ENCODE measurements at places on chromosomes 3 and 15. TPM values are rescaled to one million over a fixed set of nuclear protein-coding genes. Genes with fewer than 3 reads are reported as not detected.

PCOLCE2 gene
- polyA plus RNA-seq, result 2.5 TPM

DNA sequence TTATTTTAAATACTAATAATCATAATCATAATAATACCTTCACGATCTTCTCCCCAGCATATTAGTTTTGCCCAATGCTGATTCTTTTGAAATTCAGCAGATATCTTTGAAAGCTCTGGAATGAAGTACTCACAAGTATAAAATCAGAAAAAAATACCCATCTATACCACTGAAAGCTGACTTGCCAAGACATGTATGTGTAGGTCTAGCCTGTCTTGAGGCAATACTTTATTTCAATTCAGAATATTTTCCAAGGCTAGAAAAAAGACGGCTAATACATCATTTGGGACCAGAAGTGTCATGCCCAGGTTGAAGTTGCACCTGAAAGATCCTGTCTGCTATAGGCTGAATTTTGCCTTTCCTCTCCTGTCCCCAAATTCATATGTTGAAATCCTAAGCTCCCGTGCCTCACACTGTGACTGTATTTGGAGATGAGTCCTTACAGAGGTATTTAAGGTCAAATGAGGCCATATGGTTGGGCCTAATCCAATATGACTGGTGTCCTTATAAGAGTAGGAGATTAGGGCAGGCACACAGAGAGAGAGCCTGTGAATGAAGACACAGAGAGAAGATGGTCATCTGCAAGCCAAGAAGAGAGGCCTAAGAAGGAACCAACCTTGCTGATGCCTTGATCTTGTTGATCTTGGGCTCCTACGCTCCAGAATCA is 255.9 kb upstream of the CMC1 start:
- DNase-seq, result no peak
- H3K36me3 ChIP-seq, result no peaks in the 10 kb centered on the region
- no peaks in the 10 kb centered on the region for H3K27me3 ChIP-seq
- no peaks in the 10 kb centered on the region for H3K4me1 ChIP-seq

DNA sequence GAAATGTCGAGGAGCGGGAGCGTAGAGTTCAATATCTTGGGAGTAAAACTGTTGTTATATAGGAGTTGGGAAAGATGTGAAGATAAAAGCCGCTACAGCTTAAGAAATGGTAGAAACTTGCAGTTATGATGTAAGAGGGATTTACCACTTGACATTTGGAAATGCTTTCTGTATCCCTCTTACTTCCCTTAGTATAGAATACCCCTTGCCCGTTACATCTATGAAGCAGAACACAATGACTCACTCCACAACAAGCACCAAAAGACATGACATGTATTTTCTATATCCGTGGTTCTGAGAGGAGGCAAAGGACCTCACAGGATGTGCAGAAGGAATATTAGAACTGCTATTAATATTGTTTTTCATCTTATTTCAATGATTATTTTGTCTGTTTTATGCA is 254.2 kb upstream of the NR2F2 start:
- H3K4me3 ChIP-seq, result no peak overlapping the region
- H3K4me1 ChIP-seq, result no peaks in the 10 kb centered on the region
- H3K27ac ChIP-seq, result no peak overlapping the region

GRCh38 chr3:188156056-188156455 is 2.1 kb downstream of the LPP start:
- DNase-seq, result no peak
- no peak overlapping the region for H3K27ac ChIP-seq
- H3K4me1 ChIP-seq, result peaks cover 27% of the 10 kb centered on the region
- no peaks in the 10 kb centered on the region for H3K36me3 ChIP-seq
- H3K4me3 ChIP-seq, result no peak overlapping the region

GRCh38 chr3:65714134-65714533 is 324.6 kb downstream of the MAGI1 start:
- H3K4me3 ChIP-seq, result no peak overlapping the region
- no peaks in the 10 kb centered on the region for H3K4me1 ChIP-seq
- H3K36me3 ChIP-seq, result no peaks in the 10 kb centered on the region
- H3K27me3 ChIP-seq, result no peaks in the 10 kb centered on the region

GRCh38 chr15:69853544-69853951 is 244.2 kb downstream of the TLE3 start:
- H3K4me3 ChIP-seq, result no peak overlapping the region
- no peak for DNase-seq
- H3K36me3 ChIP-seq, result no peaks in the 10 kb centered on the region
- H3K4me1 ChIP-seq, result no peaks in the 10 kb centered on the region

GRCh38 chr3:178455226-178455625 is 81.0 kb upstream of the KCNMB2 start:
- H3K27me3 ChIP-seq, result no peaks in the 10 kb centered on the region
- DNase-seq, result no peak
- H3K27ac ChIP-seq, result no peak overlapping the region
- H3K36me3 ChIP-seq, result no peaks in the 10 kb centered on the region

WWTR1 gene
- polyA plus RNA-seq, result 21.6 TPM

GATA2 gene
- 7.3 TPM for polyA plus RNA-seq

DNA sequence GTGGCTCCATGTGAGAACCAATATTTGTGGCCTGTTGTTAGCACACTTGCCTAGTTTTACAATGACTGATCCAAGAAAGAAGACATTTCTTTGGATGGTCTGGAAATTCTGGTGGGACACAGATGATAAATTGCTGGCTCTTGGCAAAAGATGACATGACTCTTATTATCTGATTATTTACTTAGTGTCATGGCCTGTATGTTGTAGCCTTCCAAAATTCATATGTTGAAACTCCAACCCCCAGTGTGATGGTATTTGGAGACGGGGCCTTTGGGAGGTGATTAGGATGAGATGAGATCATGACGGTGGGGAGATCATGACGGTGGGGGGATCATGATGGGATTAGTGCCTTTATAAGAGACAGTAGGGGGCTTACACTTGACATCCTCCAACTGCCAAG is 30.0 kb upstream of the AKAP13 start:
- H3K4me1 ChIP-seq, result no peaks in the 10 kb centered on the region
- H3K27me3 ChIP-seq, result no peaks in the 10 kb centered on the region
- no peak overlapping the region for H3K27ac ChIP-seq
- no peak overlapping the region for H3K4me3 ChIP-seq
- no peaks in the 10 kb centered on the region for H3K36me3 ChIP-seq

- peak overlapping the region; percentile 47 for H3K27ac ChIP-seq
- peaks cover 8% of the 10 kb centered on the region for H3K4me1 ChIP-seq
These were observed 141.0 kb downstream of the CHDH start for GRCh38 chr3:53705024-53705745.

GRCh38 chr3:133137042-133137996 is 99.1 kb downstream of the TMEM108 start:
- no peaks in the 10 kb centered on the region for H3K27me3 ChIP-seq
- H3K27ac ChIP-seq, result no peak overlapping the region
- no peaks in the 10 kb centered on the region for H3K36me3 ChIP-seq
- H3K4me3 ChIP-seq, result no peak overlapping the region
- DNase-seq, result no peak

RHOV gene
- 8.1 TPM for polyA plus RNA-seq

DNA sequence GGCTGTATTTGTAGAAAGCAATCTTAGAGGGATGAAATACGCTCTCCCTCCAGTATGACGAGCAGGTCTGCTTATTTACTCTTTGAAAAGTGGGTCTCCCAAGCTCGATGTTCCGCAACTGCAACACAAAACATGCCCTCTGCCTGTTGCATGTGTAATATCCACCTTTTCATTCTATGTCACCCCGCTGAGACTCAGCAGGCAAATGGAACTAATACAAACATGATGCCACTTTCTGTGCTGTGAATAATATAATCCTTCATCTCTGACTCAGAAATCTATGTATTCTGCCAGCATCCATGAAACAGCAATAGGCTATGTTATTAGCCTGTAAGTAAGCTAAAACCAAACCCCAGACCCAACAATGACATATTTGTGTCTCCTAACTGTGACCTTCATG is 200.8 kb upstream of the TMCO5A start:
- no peak overlapping the region for H3K27ac ChIP-seq
- DNase-seq, result no peak
- H3K36me3 ChIP-seq, result no peaks in the 10 kb centered on the region
- no peaks in the 10 kb centered on the region for H3K27me3 ChIP-seq

FBXW12 gene
- polyA plus RNA-seq, result 2.7 TPM

- no peak overlapping the region for H3K4me3 ChIP-seq
- no peaks in the 10 kb centered on the region for H3K27me3 ChIP-seq
- no peak for DNase-seq
- peaks cover 16% of the 10 kb centered on the region for H3K4me1 ChIP-seq
- H3K36me3 ChIP-seq, result no peaks in the 10 kb centered on the region
- H3K27ac ChIP-seq, result no peak overlapping the region
These were observed 7.1 kb upstream of the TMEM207 start for GRCh38 chr3:190456770-190457169.

HTR3E gene
- not detected for polyA plus RNA-seq

- H3K36me3 ChIP-seq, result no peaks in the 10 kb centered on the region
- H3K27ac ChIP-seq, result no peak overlapping the region
- no peak for DNase-seq
- H3K4me3 ChIP-seq, result no peak overlapping the region
These were observed 42.2 kb upstream of the ROBO2 start for GRCh38 chr3:76997733-76998132.

- H3K27ac ChIP-seq, result no peak overlapping the region
- no peaks in the 10 kb centered on the region for H3K4me1 ChIP-seq
- no peaks in the 10 kb centered on the region for H3K36me3 ChIP-seq
- H3K27me3 ChIP-seq, result no peaks in the 10 kb centered on the region
- no peak overlapping the region for H3K4me3 ChIP-seq
These were observed 30.5 kb upstream of the APH1B start for GRCh38 chr15:63246691-63247469.

GRCh38 chr3:2635511-2635910 is 474.7 kb downstream of the IL5RA start:
- no peaks in the 10 kb centered on the region for H3K27me3 ChIP-seq
- H3K4me3 ChIP-seq, result no peak overlapping the region
- H3K4me1 ChIP-seq, result no peaks in the 10 kb centered on the region
- H3K27ac ChIP-seq, result no peak overlapping the region
- no peak for DNase-seq

- H3K36me3 ChIP-seq, result no peaks in the 10 kb centered on the region
- no peaks in the 10 kb centered on the region for H3K27me3 ChIP-seq
- H3K4me1 ChIP-seq, result no peaks in the 10 kb centered on the region
- H3K4me3 ChIP-seq, result no peak overlapping the region
- H3K27ac ChIP-seq, result no peak overlapping the region
These were observed 59.2 kb downstream of the CDIN1 start for GRCh38 chr15:36638671-36639070.

GRCh38 chr3:117443014-117443413 is 733.4 kb downstream of the TUSC7 start:
- DNase-seq, result no peak
- no peak overlapping the region for H3K4me3 ChIP-seq
- no peaks in the 10 kb centered on the region for H3K4me1 ChIP-seq
- no peaks in the 10 kb centered on the region for H3K27me3 ChIP-seq
- no peak overlapping the region for H3K27ac ChIP-seq

GRCh38 chr3:71629711-71630110 is 46.2 kb upstream of the FOXP1 start:
- DNase-seq, result peak; percentile 41
- no peaks in the 10 kb centered on the region for H3K27me3 ChIP-seq
- no peak overlapping the region for H3K27ac ChIP-seq
- no peaks in the 10 kb centered on the region for H3K4me1 ChIP-seq
- H3K4me3 ChIP-seq, result no peak overlapping the region

DNA sequence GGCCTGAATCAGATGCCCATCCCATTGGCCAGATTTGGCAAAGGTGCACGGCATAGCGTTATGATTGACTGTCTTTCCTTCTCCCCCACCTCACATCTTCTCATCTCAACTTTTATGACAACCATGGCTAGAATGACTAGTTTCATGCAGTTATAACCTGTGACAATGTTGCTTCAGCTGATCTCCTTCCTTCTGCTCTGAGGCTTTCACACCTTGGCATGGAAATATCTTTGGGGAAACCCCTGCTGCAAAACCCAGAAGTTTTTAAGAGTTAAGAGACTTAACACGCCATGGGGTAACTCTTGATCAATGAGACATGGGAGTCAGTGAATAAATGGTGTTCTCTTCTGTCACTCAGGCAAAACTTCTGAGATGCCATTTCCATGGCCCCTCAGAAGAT is 290.7 kb upstream of the MDFIC2 start:
- no peaks in the 10 kb centered on the region for H3K27me3 ChIP-seq
- H3K4me3 ChIP-seq, result no peak overlapping the region
- no peak for DNase-seq
- H3K27ac ChIP-seq, result no peak overlapping the region

DNA sequence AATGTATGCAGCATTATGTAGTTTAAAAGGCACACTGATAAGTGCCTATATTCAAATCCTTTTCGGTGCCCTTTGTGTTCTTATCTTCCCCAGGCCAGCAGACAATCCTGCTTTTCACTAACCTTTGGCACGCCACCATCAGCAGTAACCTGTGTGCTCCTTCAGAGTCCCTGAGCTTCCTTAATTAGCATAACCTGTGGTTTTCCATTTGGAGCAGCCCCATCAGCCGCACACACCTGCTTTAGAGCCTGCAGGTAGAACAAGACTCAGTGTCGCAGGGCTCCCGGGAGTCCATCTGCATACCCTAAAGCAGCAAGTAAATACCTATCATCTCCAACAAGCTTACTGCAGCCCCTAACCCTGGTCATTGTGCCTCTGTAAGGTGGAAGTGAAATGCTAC is 755.1 kb downstream of the ROBO2 start:
- no peak overlapping the region for H3K27ac ChIP-seq
- no peak overlapping the region for H3K4me3 ChIP-seq
- no peak for DNase-seq
- no peaks in the 10 kb centered on the region for H3K36me3 ChIP-seq

All from pancreas (tissue), 10 donors.